ENCODE measurements at places on chromosomes 16 and 17. TPM values are rescaled to one million over a fixed set of nuclear protein-coding genes. Genes with fewer than 3 reads are reported as not detected.

CLCN7 gene
- total RNA-seq: 69.9 TPM

CARHSP1 gene
- 172 TPM for total RNA-seq

GRCh38 chr16:79042886-79043285, 557.7 kb downstream of the MAF start:
- no peak for DNase-seq

DNA sequence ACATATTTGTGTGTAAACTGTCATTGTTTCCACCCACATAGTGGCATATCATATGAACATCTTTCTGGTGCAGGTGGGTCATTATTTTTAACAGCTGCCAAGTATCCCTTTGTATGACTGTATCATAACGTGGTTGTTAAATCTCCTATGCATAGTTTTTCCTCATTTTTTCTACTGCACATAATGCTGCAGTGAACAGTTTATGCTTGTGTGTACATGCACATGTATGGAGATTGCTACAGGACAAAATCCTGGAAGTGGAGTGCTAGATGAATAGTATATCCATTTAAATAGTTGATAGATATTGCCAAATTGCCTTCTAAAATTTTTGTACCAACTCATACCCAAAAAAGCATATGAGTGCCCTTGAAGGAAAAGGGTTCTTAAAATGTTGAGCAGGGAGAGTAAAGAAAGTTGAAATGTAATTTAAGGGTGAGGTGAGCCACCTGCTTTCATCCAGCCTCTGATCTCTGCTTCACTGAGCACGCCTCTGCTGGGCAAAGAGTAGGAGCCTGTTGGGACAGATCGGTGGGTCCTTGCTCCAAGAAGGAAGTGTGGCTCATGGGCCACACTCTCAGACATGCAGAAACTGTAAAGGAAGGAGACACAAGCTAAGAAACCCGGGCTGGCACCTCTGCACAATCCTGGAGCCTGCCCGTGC, 55.3 kb downstream of the HLF start:
- no peak for DNase-seq

DNA sequence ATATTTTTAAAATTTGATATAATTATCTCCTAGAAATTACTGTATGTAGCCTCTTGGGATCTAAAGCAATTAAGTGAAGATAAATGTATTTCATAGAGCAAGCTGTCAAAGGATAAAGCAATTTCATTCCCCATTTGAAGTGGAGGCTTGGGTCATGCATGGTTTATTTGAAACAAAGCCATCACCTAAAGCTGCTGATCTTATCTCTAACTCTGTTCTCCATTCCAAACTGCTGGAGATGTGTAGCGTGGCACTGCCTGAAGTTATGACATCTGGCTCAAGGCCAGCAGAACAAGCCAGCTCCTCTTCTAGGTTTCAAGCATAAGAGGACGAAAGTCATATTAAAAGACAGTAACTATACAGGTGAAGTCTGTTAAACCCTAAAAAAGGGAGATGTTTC, 83.9 kb downstream of the HIC1 start:
- DNase-seq: peak; percentile 35

DNA sequence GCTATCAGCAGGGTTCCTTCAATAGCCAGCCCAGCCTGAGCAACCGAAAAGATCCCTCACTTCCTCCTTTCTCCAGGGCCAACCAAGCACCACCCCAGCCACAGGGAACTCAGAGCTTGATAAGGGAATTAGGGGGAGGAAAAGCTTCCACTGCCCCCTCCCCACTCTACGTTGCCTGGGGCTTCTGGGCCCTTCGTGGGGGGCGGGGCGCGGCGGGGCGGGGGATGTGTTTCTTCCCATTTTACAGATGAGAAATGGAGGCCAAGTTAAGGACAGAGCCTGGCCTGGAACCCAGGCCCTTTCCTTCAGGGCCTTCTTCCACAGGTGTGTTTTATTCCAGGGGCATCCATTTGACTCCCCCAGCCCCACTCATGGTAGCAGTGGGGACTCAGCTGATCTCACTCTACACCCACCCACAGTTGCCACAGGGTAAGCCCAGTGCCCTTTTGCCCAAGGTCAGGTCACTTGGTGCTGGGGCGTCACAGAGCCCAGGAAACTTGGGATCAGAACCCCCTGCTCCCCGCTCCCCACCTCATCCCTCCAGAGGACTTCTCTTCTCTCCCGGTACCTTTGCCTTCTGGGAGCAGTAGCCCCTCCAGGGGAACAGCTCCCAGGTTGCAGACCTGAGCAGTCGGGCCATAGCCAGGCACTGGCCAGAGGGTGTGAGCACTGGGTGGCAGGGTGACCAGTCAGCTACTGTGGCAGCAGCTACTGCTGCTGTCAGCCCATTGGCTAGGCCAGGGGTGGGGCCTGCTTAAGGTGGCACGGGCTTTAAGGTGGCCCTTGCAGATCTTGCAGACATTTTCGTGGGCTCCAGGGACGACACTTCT, at the start of gene LDHD:
LDHD (minus strand) TSS at position 700 of the 830 bp plus-strand sequence; CDS start at position 640, 60 bp downstream.
- DNase-seq: peak; percentile 72

- DNase-seq: no peak
Measured at GRCh38 chr16:66800856-66801255, 528 bp downstream of the TERB1 start.

- no peak for DNase-seq
Measured at GRCh38 chr17:58304750-58305486, 23.7 kb downstream of the TSPOAP1 start.
